ENCODE measurements at places on chromosomes 4 and X.

GRCh38 chrX:65999563-66000148 lies 40.2 kb downstream of the VSIG4 start:
- no peak for DNase-seq

- no peak for DNase-seq
Observed at GRCh38 chr4:181672751-181673150, 570.5 kb upstream of the TENM3 start.

GRCh38 chr4:113476800-113477199 lies 284.7 kb downstream of the CAMK2D start:
- DNase-seq: no peak

DNA sequence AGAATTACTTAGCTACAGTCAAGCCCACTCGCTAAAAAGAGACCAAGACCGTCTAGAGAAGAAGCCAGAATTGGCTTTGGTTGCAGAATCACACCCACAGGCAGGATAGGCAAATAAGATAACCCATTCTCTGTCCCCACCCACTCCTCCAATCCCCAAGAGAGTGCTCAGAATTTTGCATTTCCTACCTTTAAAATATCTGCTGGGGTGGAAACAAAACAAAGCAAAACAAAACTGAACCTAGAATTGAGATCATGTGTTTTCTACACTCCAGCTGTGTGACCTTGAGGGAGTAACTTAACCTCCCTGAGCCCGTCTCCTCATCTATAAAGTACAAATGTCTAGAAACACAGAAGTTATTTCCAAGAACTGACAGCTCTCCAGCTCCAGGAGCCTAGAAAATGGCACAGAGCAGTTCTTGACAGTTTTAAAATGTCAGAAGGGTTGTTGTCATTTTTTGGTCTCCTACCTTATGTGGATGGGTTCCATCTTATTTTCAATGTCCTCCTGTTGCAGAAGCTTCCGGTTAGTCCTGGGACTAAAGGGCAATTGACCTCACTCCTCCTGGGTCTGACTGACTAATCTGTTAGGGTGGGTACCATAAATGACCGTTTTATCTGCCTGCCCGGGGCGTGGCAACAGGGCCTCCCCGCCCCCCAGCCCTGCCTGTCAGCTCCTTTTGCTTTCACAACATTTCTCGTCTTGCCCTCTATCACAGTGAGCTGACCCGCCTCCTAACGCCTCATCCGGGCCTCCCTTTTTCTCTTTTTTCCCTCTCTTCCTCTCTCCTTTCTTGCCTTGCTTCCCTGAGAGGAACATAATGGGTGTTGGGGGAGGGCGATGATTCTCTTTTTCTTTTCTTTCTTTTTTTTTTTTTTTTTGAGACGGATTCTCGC lies 114.0 kb downstream of the RBM47 start:
- no peak for DNase-seq

- DNase-seq: no peak
Observed at GRCh38 chr4:18021470-18021719, 160 bp downstream of the LCORL start.

DNA sequence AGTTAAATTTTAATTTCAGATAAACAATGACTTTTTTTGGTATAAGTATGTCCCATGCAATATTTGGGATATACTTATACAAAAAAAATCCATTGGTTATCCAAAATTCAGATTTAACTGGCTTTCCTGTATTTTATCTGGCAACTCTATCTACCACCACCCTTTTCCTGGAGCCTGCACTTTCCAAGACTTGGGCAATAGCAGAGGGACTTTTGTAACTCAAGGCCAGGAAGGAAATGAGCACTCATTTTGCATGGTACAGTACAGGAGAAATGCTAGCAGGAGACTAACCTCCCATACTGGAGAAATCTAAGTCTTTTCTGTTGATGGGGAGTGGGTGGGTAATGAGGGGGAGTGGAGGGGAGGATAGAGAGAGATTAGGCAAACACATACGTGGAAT lies 37.7 kb upstream of the PLAC1 start:
- DNase-seq: no peak

GRCh38 chrX:64843224-64843623 lies 133.0 kb downstream of the ZC4H2 start:
- no peak for DNase-seq

DNA sequence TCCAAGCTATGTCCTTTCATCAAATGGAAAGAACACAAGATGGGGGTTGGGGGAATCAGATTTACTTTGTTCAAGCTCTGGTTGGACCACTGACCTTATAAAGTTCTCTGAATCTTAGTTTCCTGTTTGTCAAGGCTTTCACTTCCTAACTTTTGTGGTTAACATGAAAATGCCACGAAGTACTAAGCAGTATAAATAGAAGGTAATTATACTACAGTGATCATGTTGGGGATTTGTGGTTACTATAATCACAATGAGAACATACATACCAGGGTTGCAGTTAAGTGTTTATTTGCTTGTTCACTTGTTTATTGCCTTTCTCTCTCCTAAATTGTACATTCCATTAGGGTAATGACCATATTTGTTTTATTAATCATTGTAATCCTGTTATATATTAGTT lies 53.2 kb downstream of the SPRY1 start:
- no peak for DNase-seq

GRCh38 chrX:112642349-112642748 lies 37.4 kb downstream of the LHFPL1 start:
- peak; percentile 8 for DNase-seq

- no peak for DNase-seq
Observed at GRCh38 chr4:40626183-40626990, 3.3 kb downstream of the RBM47 start.

DNA sequence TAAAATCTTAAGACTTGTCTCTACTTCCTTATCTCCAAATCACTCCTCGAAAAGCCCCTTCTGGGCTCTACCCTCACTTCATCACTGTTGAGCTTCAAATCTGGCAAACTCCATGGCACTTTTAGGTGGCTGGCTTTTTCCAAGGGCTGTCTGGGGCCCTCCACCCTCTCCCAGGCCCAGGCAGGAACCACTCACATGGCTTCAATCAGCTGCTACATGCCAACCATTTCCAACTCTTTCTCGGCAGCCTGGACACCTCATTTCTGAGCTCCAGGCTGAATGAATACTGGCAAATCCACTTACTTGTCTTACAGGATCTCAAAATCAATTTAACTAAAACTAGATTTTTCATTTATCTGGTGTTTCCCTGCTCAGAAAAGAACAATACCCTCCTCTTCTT lies 22.0 kb downstream of the USP46 start:
- DNase-seq: no peak

- DNase-seq: no peak
Observed at GRCh38 chr4:169266661-169267060, 4.1 kb downstream of the SH3RF1 start.

DNA sequence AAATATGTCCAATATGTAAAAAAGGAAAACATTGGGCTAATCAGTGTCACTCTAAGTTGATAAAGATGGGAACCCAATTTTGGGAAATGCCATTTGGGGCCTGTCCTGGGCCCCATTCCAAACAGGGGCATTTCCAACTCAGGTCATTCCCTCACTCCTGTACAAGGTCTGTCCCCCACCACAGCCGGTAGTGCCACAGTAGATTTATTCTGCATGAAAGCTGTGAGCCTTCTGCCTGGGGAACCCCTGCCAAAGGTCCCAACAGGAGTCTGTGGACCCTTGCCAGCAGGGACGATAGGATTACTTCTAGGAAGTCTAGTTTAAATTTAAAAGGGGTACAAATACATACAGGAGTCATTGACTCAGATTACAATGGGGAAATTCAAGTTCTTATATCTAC lies 317.6 kb upstream of the GNPDA2 start:
- no peak for DNase-seq

Measured in T-cell (primary cell).